ENCODE measurements at places on chromosomes 5 and 9. TPM values are rescaled to one million over a fixed set of nuclear protein-coding genes. Genes with fewer than 3 reads are reported as not detected.

The PCDHGA5 gene
- 4.3 TPM for total RNA-seq

The SLC36A1 gene
- total RNA-seq: 8.1 TPM

The GDF9 gene
- total RNA-seq: 0.65 TPM

The OR1J2 gene
- not detected for total RNA-seq

The TAS2R1 gene
- total RNA-seq: not detected

The NPR3 gene
- 26.2 TPM for total RNA-seq

The SPINK6 gene
- total RNA-seq: not detected

The CDH18 gene
- total RNA-seq: not detected

The TMEM215 gene
- not detected for total RNA-seq

The PCDHA7 gene
- not detected for total RNA-seq

The TMEM161B gene
- 10.1 TPM for total RNA-seq

The TAF1L gene
- total RNA-seq: not detected

The SAXO1 gene
- 0.15 TPM for total RNA-seq

The ZNF879 gene
- 4.8 TPM for total RNA-seq

The PCDHGB3 gene
- total RNA-seq: 3.9 TPM

The PLPPR1 gene
- total RNA-seq: 0.18 TPM

The ARSI gene
- total RNA-seq: 0.84 TPM

The PCDHA8 gene
- 0.06 TPM for total RNA-seq

The CARD9 gene
- total RNA-seq: 0.86 TPM

The LRRC19 gene
- total RNA-seq: not detected

The FAM151B gene
- 2.5 TPM for total RNA-seq

The NREP gene
- 12.8 TPM for total RNA-seq

The NUTM2G gene
- total RNA-seq: not detected

The BSPRY gene
- 0.27 TPM for total RNA-seq
